Activated CD4-positive, alpha-beta T cell treated with anti-CD3 and anti-CD28 coated beads, Interleukin-2, amount 50 U/mL, for 24 hours (primary cell): ENCODE measurements at places on chromosomes 11 and 22.

- no peak for DNase-seq
These were observed 18.8 kb upstream of the PICK1 start for GRCh38 chr22:38038426-38038825.

GRCh38 chr22:39325392-39325932 lies 6.0 kb upstream of the RPL3 start:
- DNase-seq = no peak

- no peak for DNase-seq
These were observed 6.9 kb upstream of the PSMC3 start for GRCh38 chr11:47433157-47433556.

DNA sequence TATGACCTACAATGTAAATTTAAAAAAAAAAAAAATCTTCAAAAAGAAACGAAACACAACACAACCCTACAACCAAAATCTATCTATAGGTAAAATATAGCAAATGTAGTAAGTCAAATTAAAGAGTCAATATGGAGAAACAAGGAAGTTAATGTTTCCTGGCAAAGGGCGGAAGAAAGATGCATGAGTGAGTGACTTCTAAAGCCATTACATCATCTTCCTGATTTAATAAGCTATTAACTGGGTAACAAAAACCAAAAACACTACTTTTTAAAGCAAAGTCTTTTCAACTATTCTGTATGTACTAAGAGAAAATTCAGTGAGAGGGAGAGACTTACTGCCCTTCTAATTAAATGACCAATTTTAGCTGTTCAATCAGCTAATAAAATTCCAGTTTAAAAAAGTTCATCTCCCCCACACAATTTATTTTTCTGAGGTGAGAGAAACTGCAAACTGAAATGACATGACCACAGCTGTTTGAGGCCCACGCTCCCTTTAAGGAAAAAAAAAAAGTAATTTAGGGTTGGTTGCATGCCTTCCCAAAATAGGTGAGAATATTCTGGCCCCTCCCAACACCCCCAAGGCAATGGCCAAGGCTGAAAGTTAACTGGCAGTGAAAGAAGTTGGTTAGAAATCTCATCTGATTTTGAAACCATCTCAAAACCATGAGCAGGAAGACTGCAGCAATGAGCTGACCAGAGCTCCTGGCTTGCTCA lies 5.9 kb downstream of the SF1 start:
- DNase-seq = no peak

- no peak for DNase-seq
These were observed 607 bp downstream of the CCDC82 start for GRCh38 chr11:96388891-96389719.
